ENCODE measurements at places on chromosomes 1 and 21. TPM values are rescaled to one million over a fixed set of nuclear protein-coding genes. Genes with fewer than 3 reads are reported as not detected.

GRCh38 chr21:33403786-33404585 is 773 bp downstream of the IFNGR2 start:
- DNase-seq, result peak; percentile 13

DNA sequence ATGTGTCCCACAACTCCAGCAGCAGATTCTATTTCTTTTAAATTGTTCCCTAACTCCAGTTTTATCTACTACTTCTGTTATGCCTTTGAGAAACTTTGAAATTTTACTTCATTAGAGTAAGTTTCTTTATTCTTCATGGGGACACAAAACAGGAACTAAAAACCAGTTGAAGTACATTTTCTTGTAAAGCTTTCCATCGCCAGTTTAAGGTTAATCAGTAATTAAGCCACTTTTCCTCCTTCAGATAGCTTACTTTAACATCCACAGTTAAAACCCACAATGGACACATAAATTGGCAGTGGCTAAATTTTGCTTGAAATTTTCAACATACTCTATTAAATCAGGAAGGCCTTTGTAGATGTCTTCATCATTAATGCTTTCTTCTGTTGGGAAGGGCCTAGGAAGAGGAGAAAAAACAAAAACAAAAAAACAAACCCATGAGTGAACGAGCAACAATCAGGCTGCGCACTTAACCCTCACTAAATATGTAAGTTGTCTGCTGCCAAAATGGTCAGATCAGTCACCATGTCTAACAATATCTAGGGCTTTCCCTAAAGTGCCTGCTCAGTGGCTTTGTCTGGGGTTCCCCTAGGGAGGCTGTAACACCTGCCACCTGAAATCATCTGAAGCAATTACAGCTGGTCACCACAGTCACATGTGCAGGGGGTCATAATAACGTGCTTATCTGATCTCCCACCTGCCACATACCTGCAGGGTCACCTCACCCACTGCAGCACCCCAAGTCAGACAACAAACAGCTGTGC is 187.9 kb downstream of the VAV3 start:
- DNase-seq, result no peak

Gene FAM72C
- 10.2 TPM for total RNA-seq

Gene HUNK
- total RNA-seq, result 0.15 TPM

GRCh38 chr1:156487862-156488261 is 12.7 kb downstream of the MEF2D start:
- no peak for DNase-seq

DNA sequence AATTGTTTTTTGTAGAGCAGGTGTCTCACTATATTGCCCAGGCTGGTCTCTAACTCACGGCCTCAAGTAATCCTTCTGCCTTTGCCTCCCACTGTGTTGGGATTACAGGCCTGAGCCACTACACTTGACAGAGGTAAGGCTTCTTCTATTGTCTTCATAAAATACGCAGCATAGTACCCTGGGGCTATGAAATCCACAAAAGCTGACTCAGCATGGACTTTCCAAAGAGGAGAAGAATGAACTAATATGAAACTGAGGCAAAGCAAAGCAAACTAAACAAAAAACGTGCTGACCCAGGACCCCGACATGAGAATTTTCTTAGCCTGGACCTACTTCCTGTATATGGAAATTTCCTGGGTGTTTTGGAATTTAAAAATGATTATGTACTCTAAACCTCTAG is 18.5 kb upstream of the ATP13A2 start:
- no peak for DNase-seq

Gene PRAMEF26
- not detected for total RNA-seq

All from activated CD4-positive, alpha-beta T cell treated with anti-CD3 and anti-CD28 coated beads, Interleukin-2, amount 10 ng/mL, durations not matched to agents 7 days and 5 days (primary cell).